Endothelial cell of umbilical vein (primary cell): ENCODE measurements at places on chromosomes 3 and 15. TPM values are rescaled to one million over a fixed set of nuclear protein-coding genes. Genes with fewer than 3 reads are reported as not detected.
A peak's percentile ranks its signal among the peaks of the same experiment; 100 is the strongest.

Gene GLDN
- total RNA-seq: not detected in 2 replicates

DNA sequence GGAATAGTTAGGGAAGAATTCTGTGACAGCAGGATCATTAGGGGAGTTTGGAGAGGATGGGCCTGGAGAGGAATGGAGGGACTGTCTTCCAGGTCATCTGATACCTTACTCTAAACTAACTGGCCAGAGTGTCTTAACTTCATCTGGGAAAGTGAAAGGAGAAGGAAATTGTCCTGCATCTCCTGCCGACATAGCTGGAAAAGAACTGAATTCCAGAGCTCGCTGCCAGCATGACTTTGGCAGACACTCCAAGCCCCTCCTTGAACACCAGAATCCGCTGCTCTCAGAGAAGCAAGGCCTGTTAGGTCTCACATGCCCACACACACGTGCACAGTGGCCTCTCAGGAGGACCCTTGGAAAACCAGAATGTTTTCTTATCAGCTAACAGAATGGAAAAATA, 10.5 kb downstream of the ABI3BP start:
- DNase-seq: peak; percentile 81
- no peaks in the 10 kb centered on the region for H3K36me3 ChIP-seq
- no peak overlapping the region for H3K27ac ChIP-seq
- H3K4me1 ChIP-seq: peaks cover 3% of the 10 kb centered on the region
- H3K27me3 ChIP-seq: no peaks in the 10 kb centered on the region

DNA sequence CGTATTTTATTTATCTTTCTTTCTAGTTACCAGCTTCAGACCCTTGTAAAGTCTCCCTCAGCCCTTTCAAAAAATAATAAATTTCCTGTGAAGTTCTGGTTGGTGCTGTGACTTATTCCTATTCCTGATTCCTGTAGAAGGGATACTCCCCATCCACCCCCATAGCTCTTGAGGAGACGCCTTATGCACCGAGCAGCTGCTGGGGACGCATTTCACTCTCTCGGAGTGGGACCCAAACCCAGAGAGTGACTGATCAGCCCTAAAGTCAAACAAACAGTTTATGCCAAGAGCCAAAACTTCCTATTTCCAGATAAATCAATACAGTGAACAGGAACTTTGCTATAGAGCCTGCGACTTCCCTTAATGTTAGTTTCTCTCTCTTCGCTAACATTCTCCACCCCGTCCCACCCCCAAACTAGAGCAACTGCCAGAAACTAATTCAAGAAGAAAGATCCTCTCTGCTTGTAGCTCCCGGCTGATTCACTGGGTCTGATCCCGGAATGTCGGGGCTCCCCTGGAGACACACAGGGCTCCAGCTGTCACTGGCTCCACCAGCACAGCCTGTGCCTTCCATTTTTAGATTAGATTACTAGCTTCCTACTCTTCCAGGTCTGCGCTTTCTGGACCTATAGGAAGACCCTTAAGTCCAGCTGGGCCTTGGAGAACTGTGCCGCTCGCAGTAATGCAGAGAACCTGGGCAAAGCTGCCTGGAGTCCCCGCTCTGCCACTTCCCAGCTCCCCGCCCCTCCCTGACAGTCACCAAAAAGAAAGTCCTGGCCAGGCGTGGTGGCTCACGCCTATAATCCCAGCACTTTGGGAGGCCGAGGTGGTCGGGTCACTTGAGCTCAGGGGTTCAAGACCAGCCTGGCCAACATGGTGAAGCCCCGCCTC, 45.2 kb downstream of the KLHL25 start:
- no peak for DNase-seq
- H3K27ac ChIP-seq: no peak overlapping the region
- no peaks in the 10 kb centered on the region for H3K4me1 ChIP-seq
- no peak overlapping the region for H3K4me3 ChIP-seq
- peaks cover 20% of the 10 kb centered on the region for H3K36me3 ChIP-seq

DNA sequence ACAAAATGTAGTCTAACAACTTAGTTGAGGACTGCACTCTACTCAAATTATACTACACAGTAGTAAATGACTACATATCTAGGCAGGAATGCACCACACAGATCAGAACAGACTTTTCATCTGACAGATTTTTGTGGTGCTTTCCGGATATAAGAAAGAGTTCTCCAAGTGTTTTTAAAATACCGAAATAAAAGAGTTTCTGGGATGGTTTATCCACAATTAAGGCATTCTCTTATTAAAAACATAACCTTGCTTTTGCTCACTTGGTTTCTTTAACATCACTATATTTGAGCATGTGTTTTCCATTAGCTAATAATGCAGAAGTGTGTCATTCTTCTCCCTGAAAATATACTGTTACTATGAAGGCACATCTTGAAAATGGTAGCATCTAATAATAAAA, 132.9 kb downstream of the MAGI1 start:
- H3K4me1 ChIP-seq: peaks cover 13% of the 10 kb centered on the region
- H3K27me3 ChIP-seq: no peaks in the 10 kb centered on the region
- H3K27ac ChIP-seq: no peak overlapping the region
- no peaks in the 10 kb centered on the region for H3K36me3 ChIP-seq

- peaks cover 2% of the 10 kb centered on the region for H3K36me3 ChIP-seq
- H3K27me3 ChIP-seq: no peaks in the 10 kb centered on the region
- no peak for DNase-seq
- no peak overlapping the region for H3K4me3 ChIP-seq
Observed at GRCh38 chr15:43878446-43878845, 51.6 kb downstream of the WDR76 start.
